ENCODE measurements at places on chromosomes 3 and 15.
A peak's percentile ranks its signal among the peaks of the same experiment; 100 is the strongest.

DNA sequence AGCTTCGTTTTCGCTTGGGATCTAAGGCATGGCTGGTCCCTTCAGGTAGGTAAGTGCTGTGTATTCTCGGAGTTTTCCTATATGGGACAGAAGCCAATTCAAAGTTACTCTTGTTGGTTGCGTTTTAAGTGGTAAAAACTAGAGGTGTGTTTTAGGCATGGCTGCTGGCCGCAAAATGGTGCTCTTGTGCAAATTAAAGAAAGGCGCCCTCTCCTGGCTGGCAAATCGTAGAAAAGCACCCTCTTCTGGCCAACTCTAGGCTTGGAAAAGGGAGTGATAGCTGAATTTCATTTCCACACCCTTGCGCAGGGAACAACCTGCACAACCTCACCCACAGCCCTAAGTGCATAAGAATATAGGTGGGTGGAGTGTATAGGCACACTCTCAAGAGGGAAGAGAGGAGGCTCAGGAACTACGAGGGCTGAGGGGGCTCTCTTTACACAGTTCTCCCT is 23.5 kb downstream of the DRD3 start:
- DNase-seq = no peak

GRCh38 chr15:66946578-66947164 is 118.7 kb upstream of the SMAD3 start:
- peak; percentile 53 for DNase-seq

DNA sequence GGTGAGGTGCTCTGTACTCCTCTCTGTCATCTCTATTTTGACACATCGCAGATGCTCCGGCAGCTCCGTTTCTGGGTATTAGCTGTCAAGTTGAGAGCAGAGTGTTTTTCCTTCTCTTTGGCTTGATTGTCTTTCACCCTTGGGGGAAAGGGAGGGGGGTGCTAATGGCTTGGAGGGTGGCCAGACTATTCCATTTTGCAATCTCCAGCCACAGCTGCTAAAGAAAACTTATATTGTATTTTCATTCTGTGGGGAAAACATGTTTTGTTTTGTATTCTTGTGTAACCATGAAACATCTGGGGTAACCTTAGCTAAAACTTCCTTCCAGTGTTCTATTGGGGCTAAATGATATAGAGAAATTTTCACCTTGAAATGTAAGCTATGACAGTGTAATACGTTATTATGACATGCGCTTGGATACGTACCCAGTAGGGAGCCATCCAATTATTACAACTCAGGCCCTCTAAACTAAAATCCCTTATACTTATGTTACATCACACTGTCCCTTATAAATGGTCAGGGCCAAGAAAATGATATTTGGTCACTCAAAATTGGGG is 14.0 kb upstream of the LARP6 start:
- DNase-seq = no peak

- DNase-seq = no peak
These were observed 447.8 kb upstream of the THBS1 start for GRCh38 chr15:39132954-39133600.

- no peak for DNase-seq
These were observed 131.5 kb upstream of the KCNH8 start for GRCh38 chr3:19016851-19017250.
